NCI-H2081 treated with DMSO at 0.1 percent for 48 hours (cell line): ENCODE measurements at places on chromosomes 3 and 15.

GRCh38 chr3:236881-237280, 40.3 kb downstream of the CHL1 start:
- DNase-seq, result no peak

DNA sequence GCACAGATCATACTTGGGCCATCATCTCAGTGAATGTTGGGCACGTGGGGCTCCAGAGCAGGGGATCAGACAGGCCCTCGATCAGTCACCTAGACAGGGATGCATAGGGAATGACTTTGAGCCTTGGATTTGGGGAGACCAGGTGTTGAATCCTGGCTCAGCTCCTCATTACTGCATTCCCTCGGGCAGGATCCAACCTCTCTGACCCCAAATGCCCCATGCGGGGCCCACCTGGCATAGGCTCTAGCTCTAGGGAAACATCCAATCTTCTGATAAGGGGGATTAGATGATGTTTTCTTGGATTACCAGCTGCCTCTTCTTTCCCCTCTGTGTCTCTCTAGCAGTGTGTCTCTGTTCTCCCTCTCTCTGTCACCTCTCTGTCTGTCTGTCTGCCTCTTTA, 22.7 kb downstream of the LOXL1 start:
- DNase-seq, result no peak

DNA sequence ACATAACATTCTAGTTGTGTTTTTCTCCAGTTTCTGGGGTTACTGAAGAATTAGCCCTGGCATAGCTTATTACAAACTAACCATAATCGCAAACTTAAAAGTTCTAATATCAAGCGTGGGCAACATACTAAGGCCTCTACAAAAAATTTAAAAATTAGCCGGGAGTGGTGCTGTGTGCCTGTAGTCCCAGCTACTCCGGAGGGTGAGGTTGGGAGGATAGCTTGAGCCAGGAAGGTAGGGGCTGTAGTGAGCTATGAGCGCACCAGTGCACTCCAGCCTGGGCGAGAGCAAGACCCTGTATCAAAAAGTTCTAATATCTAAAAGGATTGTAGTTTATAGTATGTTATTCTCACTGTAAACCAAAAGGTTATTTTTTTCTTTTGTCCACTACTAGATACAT, 1.1 kb downstream of the OIP5 start:
- no peak for DNase-seq

- DNase-seq, result peak; percentile 36
These were observed 26.4 kb upstream of the ATP8B4 start for GRCh38 chr15:50145451-50145872.

DNA sequence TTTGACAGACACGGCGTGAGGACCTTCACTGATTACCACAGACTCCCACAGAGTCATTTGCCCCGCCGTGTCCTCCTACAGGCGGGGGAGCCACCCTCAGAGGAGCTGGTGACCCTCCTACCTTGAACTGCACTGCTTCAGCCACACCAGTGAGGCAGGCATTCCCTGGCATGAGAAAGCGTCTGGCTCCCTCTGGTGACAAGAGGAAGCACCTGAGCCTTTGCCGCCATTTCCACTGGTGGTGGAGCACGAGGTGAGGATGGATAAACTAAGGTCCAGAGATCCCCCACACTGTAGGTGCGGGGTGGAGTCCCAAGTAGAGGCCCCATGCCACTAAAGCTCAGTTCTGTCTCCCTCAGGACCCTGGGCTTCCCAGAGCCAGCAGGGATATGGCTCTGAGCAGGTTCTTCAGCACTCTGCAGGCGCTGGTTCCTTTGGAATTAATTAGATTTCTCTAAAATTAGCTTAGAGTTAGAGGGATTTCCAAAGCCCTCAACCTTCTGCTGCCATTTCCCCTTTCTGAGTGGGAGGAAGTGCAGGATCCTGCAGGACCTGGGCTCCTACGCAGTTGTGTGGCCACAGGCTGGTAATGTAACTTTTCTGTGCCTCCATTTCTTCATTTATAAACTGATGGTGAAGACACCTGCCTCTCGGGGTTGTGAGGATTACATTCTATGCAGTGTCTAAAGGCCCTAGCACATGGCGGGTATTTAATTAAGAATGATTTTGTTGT, 224.0 kb downstream of the SLCO3A1 start:
- no peak for DNase-seq

- no peak for DNase-seq
These were observed 268.0 kb downstream of the NAALADL2 start for GRCh38 chr3:175127075-175127662.

DNA sequence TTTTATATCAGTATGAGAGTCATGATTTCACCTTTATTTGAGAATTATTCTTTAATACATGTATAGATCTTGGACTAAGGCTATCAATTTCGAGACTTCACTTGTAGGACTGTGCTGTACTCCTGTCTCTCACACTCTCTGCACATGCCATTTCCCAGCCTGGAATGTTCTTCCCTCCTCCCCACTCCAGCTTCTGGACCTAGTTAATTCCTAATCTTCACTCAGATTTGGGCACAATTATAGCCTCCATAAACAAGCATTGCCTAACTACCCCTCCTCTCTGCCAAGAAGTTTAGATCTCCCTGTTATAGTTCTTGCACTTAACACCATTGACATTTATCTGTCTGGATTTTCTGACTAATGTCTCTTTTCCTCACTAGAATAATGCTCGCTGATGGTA, 88.3 kb downstream of the FHIT start:
- DNase-seq, result no peak

DNA sequence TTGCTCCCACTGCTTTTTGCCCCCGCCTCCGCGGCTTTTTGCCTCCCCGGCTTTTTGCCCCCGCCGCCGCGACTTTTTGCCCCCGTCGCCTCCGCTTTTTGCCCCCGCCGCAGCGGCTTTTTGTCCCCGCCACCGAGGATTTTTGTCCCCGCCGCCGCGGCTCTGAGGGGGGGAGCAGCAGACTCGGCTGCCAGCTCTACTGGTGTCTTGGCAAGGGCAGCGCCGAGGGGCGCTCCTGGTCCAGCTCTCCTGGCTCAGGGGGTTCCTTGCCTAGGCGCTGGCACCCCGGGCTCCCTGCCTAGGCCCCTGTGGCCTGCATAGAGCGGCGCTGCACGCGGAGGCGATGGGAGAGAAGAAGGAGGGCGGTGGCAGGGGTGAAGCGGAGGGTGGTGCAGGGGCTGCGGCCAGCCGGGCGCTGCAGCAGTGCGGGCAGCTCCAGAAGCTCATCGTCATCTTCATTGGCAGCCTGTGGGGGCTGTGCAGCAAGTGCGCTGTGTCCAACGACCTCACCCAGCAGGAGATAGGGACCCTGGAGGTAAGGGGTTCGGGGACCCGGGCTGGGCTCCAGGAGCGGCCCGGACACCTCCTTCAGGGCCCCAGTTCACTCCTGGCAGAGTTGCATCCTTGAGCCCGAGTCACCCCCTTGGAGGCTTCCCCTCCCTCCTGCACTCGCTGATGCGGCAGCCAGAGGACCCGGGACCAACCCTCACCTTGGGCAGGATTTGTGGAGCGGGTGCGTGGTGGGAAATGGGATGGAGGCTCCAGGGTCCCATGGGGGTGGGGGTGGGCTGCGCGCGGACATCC, 642.4 kb downstream of the GOLGA6L6 start:
- DNase-seq, result no peak

DNA sequence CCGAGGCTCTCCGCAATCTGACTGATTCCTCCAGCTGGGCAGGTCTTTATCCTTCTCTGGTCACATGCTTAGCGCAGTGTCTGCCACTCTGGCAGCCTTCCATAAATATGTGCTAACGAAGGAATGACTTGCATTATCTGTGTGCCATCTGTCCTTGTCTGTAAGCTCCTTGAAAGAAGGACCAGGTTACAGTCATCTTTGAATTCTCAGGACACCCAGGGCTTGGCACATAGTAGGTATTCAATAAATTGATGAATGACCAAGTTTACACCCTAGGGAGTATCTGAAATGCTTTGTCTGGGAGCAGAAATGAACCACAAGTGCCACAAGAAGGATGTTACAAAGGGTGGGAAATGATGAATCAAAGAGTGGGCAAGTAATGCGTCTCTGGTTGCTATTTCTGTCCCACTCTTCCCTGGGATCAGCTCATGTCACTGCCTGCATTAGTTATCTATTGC, 16.5 kb upstream of the FAM3D start:
- DNase-seq, result no peak

DNA sequence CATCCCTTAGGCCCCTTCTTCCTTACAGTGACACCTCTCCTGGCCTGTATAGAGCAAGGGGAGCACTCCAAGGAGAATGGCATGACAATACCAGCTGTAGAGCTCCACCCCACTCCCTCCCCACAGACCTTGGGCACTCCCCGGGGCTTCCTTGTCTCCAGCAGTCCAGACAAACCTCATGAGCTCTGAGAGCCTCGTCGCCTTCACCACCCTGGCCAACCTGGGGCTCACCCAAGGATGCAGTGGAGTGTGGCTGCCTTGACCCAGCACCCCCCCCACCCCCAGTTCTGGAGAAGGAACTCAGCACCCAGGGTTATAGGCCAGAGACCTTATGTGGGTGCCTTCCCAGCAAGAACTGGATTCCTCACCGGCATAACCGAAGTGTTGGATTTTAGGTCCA, 7.4 kb upstream of the SLCO2A1 start:
- DNase-seq, result no peak

DNA sequence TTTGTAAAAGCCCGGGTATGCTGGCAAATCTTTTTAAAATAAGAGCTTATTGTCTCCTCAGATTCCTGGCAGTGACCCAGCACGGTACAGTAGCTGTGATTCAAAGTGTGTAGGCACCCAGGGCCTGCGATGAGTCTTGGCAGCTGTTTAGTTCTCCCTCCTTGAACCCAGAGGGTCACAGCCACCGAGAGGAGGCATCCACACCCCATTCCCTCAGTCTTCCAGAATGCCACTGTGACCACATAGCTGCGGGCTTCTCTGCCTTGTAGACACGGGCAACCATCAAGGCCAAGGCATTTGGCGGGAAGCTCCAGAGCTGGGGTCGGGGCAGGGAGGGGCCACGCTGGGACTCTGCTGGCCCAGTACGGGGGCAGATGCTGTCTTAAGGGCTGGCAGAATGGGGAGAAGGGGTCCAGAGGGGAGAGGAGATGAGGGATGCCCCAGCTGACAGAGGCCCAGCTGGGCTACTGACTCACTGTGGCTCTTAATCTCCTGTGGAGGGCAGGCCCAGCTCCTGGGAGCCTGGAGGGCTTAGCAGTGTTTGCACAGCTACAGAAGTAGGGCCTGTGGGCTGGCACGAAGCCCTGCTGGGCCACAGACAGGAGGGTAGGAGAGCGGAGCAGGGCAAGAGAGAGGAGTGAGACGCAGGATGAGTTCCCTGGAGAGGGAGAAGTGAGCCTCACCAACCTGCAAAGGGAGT, 68.8 kb upstream of the DLG1 start:
- DNase-seq, result no peak

GRCh38 chr3:150097588-150097890, 126.8 kb upstream of the PFN2 start:
- no peak for DNase-seq

GRCh38 chr3:155416500-155417118, 123.1 kb upstream of the STRIT1 start:
- no peak for DNase-seq

- no peak for DNase-seq
These were observed 61.3 kb downstream of the UACA start for GRCh38 chr15:70701891-70702568.

GRCh38 chr15:57329582-57330367, 46.5 kb upstream of the CGNL1 start:
- no peak for DNase-seq

GRCh38 chr3:14918356-14918860, 29.0 kb upstream of the NR2C2 start:
- no peak for DNase-seq

DNA sequence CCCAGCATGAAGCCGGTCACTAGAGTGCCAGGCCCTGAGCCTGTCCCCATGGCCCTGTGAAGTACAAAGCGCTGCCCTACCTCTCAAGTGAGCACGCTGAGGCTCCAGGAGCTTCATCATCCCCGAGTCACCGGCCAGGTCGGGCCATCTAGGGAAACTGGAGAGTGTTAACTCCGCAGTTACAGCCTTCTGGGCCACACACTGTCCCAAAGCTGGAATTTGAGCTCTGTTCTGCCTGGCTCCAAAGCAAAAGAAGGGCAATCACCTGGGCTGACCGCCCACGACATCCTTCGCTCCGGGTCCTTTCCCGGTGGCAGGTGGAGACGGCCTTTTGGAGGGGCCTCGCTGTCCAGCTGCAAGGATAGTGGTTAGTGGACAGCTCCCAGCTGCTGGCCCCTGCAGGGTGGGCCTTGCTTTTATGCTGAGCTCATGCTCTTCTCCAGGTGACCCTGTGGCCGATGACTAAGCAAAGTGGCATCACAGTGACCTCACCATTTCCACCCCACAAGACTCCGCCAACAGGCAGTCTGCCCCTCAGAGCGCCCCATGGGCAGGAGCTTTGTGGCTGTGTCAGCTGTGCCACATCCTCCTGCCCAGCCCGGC, 3.5 kb upstream of the MUC4 start:
- no peak for DNase-seq

GRCh38 chr15:59274126-59274970, 67.7 kb downstream of the LDHAL6B start:
- DNase-seq, result no peak

- DNase-seq, result peak; percentile 84
These were observed 82.5 kb downstream of the SOX2 start for GRCh38 chr3:181794011-181794790.

DNA sequence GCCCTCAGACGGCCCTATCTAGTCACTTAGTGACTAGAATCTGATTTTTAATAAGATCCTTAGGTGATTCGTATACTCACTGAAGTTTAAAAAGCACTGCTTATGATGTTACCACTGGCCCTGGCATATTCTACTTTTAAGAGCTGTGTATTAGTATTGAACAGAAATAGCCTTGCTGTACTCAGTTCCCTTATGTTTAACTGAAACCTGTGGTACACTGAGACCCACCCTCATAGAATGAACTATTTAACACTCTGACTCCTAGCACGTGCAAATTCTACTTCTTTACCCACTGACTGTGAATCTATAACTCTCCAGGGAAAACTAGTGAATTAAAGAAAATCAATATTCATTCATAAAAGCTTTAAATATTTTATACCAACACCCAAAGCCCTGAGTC, 108.9 kb downstream of the CCNL1 start:
- no peak for DNase-seq

- no peak for DNase-seq
These were observed 8.8 kb downstream of the RPL39L start for GRCh38 chr3:187130346-187131066.
